ENCODE measurements at places on chromosomes 2 and 18.

GRCh38 chr2:221068123-221068522, 504.0 kb downstream of the EPHA4 start:
- DNase-seq: no peak

GRCh38 chr2:144759746-144760145, 239.8 kb upstream of the ZEB2 start:
- DNase-seq: no peak

DNA sequence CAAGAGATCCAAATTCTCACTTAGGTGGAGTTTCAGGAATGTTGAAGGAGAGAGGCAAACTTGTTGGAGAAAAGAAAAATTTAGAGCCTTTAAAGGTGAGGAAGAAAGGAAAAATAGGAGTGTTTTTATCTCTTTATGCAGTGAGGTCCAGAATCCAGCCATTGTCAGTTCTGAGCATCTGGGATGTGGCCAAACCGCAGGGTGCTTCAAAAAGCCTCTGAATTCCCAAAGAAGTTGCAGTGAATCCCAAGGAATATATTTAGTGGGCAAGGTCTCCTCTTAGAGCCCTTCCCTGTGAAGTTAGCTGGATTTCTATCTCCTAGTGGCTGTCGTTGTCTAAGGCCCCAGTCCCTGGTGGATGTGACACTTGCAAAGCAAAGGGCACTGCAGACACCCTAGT, 51.2 kb downstream of the MTCL1 start:
- no peak for DNase-seq

GRCh38 chr18:58135183-58135641, 91.2 kb downstream of the NEDD4L start:
- no peak for DNase-seq

GRCh38 chr2:98771721-98772524, 41.0 kb upstream of the MGAT4A start:
- peak; percentile 40 for DNase-seq

GRCh38 chr18:59547581-59548182, 149.5 kb downstream of the CCBE1 start:
- DNase-seq: no peak

GRCh38 chr2:134119117-134119712, 134.7 kb upstream of the MGAT5 start:
- DNase-seq: no peak

- DNase-seq: no peak
Observed at GRCh38 chr2:2530334-2530733, 199.3 kb upstream of the MYT1L start.

- no peak for DNase-seq
Observed at GRCh38 chr2:30273574-30273929, 42.2 kb downstream of the LBH start.

- DNase-seq: no peak
Observed at GRCh38 chr2:10493075-10493633, 45.0 kb upstream of the ODC1 start.

DNA sequence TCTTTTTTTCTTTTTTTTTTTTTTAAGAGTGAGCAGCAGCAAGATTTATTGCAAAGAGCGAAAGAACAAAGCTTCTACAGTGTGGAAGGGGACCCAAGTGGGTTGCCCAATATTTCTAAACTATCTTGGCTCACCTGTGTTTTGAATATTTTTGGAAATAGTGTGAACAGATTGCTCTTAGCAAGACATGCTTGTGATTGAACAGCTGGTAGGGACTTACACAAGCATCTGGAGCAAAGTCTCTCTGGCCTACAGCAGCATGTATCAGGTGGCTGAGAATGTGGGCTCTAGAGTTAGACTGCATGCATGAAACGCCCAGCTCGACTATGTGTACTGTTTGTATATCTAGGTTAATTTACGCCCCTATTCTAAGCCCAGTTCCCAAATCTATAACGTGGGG, 40.3 kb upstream of the FBXO11 start:
- DNase-seq: no peak

DNA sequence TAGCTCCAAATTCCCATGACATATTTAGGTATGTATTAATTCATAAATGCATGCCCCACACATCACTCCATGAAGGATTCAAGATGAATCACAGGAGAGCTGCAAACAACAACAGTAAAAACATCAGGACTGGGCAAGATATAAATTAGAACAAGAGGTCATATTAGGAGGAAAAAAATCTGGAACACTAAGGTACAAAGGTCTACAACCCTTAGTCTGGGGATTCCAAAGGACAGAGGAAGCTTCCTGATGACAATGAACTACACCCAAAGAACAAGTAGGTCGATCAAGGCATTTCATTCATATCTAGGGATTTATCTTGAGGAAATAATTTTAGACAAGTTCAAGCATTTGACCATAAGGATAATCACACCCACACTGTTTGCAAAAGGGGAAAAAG, 14.5 kb downstream of the VPS4B start:
- DNase-seq: no peak

DNA sequence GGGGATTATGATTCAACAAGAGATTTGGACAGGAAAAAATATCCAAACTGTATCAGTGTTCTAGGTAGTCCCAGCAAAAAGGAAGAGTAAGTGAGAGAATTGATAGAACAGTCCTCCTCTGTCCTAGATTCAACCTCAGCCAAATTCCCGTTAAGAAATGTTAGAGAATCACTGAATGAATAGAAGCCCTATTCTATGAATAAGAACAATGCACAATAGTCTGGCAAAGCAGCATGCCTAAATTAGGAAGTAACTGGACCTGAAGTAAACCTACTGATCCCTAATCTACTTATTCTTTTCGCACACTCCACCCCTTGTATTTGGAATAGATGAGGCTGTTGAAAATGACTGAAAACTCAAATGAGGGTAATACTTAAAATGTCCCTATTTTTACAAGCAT, 1665.5 kb downstream of the LRP1B start:
- no peak for DNase-seq

GRCh38 chr2:191038241-191038725, 24.3 kb upstream of the STAT1 start:
- DNase-seq: no peak

- no peak for DNase-seq
Observed at GRCh38 chr18:35088921-35089320, 47.7 kb downstream of the MAPRE2 start.

DNA sequence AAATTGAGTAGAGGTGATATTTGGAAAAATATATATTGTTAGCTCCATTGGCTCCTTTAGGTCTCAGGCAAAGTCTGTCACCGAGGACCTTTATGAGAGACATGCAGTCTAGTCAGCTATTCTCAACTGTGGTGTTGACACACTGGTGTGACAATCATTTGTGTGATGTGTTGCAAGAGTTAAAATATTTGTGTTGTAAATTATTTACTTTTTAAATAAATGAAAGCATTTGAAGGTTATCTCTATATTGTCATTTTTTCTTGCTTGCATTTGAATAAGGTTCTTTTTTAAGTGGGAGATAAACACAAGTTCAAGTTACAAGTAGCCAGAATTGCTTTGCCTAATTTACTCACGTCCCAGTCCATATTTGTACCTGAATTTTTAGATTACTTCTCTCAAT, 4.3 kb downstream of the REL start:
- DNase-seq: peak; percentile 62

DNA sequence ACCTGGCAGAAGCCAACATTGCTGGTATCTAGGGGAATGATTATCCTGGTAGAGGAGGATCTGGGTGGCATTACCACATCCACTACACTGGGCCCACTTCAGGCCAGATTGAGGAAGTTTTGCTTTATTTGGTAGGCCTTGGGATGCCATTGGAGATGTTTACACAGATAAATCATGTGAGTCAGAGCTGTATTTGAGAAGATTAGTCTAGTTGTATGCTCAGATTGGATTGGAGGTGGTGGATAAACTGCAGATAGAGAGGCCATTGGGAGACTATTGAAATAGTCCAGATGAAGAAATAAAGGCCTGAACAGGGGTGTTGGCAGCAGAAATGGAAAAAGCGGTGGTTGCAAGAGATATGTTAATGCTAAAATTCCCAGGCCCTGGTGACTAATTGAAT, 81.5 kb downstream of the EFEMP1 start:
- peak; percentile 30 for DNase-seq

DNA sequence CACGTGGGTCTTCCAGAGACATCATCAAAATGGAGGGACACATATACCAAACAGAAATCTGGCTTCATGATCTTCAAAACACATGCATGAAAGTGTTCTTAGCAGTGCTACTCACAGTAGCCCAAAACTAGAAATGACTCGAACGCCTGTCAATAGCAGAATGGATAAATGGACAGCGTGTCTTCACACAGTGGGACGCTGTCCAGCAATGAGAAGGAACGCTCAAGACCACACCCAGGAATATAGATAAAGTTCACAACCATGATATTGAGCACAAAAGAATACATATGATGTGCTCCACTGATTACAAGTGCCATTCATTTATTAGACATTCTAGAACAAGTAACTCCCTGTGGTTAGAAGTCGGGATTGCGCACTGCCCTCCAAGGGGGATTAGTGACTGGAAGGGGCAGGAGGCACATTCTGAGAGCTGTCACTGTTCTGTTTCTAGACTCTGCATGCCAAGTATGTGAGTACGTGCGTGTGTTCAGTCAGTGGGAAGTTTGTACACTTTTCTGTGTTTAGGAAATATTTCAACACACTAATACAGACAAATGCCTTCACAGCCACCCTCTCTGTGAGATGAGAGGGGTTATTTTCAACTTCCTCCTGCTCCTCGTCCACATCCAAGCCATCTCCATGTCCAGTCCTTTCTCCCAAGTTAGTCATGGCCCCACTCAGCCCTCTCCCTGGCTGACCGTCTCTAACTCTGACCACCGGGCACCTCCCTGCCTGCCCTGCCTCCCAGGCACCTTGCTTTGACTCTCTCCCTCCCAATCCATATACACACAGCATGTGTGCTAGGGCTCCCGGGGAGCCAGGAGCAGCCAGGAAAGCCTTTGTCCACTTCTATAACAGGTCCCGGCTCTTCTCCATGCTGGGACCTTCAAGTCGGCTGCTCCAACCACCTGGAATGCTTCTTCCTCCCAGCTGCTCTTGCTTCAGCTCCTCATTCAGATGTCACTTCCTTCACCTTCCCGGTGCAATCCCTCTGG, 26.9 kb upstream of the TNS1 start:
- DNase-seq: no peak

GRCh38 chr2:213740453-213740852, 456.2 kb downstream of the SPAG16 start:
- DNase-seq: no peak

DNA sequence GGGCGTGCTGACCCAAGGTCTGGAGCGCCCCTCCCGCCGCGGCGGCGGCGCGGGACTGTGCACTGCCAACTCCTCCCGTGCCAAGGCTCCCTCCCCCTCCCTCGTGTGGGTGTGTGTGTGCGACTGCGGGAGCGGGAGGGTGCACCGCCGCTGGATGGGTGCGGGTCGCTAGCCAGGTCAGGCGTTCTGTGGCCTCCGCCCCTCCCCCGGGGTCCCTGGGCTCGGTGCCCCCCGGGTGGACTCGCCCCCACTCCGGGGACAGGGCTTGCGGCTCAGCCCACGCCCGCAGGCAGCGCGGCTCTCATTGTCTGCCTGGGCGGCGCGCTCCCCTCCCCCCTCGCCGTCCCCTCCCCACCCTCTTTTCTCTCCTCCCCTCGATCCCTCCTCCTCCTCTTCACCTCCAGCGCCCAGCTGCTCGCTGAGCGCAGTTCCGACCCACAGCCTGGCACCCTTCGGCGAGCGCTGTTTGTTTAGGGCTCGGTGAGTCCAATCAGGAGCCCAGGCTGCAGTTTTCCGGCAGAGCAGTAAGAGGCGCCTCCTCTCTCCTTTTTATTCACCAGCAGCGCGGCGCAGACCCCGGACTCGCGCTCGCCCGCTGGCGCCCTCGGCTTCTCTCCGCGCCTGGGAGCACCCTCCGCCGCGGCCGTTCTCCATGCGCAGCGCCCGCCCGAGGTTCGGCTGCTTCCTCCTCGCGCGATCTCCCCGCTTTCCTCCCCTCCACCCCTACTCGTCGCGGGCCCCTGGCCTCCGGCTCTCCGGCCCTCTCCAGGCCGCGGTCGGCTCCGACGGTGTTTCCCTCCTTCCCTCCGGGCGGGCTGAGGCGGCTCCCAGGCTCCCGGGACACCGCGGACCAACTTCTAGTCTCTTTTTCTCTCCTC, at the start of gene GATA6:
TSS of gene GATA6 (plus strand) at position 579 of the 878 bp plus-strand sequence. CDS start 1,556 bp downstream, outside the sequence.
- peak; percentile 14 for DNase-seq

DNA sequence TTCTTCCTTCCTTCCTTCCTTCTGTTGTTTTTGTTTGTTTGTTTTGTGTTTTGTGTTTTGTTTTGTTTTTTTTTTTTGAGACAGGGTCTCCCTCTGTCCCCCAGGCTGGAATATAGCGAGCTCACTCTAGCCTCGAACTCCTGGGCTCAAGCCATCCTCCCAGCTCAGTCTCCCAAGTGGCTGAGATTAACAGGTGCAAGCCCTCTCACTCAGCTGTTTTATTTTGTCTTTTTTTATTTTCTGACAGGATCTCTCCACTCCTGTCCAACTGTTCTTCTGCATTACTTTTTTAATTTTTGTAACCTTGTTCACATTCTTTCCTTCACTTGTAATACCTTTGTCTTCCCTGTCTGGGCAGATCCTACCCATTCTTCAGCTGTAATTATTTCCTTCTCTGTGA, 23.6 kb downstream of the MAP3K20 start:
- DNase-seq: no peak

GRCh38 chr2:235950473-235950809, 217.7 kb downstream of the GBX2 start:
- no peak for DNase-seq

- DNase-seq: no peak
Observed at GRCh38 chr18:27793013-27793785, 383.7 kb downstream of the CDH2 start.

DNA sequence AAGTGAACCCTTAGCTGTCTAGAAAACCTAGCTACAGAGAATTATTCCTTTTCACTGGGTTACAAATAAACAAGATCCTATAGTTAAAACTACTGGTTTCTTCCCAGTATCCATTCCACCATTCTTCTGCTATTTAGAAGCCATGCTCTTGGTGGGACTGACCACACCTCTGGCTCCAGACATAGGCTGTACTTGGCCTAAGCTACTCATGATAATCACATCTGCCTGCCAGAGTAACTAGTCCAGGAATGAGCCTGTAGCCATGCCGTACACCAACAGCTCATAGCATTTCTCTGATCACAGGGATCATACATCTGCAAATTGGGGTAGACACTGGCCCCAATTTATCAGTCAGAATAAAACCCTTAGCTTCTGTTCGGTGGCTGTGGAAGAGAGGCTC, 33.7 kb downstream of the NABP1 start:
- DNase-seq: no peak

- no peak for DNase-seq
Observed at GRCh38 chr2:201320257-201320656, 36.9 kb downstream of the FLACC1 start.

GRCh38 chr2:59303272-59303671, 1062.1 kb upstream of the FANCL start:
- DNase-seq: no peak

Data from inflammatory macrophage (primary cell).